NCI-H1048 (cell line): ENCODE measurements at places on chromosomes 16 and 17.

GRCh38 chr17:77392376-77393273 lies 251.9 kb downstream of the SEC14L1 start:
- no peak for DNase-seq

DNA sequence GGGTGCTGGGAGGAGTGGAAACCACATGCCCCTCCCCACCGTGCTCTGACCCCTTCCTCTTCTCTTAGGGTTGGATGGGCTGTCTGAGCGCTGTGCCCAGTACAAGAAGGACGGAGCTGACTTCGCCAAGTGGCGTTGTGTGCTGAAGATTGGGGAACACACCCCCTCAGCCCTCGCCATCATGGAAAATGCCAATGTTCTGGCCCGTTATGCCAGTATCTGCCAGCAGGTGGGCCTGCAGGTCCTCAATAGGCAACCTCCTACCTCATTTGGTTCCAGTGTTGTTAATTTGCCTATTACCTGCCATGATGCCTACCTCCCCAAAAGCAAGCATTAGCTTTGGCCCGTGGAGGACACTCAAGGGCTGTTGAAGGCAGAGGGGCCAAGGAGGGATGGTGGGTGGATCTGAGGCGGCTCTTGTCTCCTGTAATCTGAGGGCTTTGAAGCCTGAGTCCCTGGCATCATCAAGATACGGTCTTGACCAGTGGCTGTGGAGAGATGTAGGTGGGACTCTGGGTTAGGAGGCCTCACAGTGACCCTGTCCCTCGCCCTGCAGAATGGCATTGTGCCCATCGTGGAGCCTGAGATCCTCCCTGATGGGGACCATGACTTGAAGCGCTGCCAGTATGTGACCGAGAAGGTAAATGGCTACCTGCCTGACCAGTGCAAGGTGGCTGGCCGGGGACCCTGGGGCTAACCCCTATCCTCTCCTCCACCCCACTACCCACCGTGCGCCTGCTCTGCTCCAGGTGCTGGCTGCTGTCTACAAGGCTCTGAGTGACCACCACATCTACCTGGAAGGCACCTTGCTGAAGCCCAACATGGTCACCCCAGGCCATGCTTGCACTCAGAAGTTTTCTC lies 3.4 kb downstream of the ALDOA start:
- no peak for DNase-seq

GRCh38 chr16:66391726-66392670 lies 25.5 kb downstream of the CDH5 start:
- DNase-seq = no peak

DNA sequence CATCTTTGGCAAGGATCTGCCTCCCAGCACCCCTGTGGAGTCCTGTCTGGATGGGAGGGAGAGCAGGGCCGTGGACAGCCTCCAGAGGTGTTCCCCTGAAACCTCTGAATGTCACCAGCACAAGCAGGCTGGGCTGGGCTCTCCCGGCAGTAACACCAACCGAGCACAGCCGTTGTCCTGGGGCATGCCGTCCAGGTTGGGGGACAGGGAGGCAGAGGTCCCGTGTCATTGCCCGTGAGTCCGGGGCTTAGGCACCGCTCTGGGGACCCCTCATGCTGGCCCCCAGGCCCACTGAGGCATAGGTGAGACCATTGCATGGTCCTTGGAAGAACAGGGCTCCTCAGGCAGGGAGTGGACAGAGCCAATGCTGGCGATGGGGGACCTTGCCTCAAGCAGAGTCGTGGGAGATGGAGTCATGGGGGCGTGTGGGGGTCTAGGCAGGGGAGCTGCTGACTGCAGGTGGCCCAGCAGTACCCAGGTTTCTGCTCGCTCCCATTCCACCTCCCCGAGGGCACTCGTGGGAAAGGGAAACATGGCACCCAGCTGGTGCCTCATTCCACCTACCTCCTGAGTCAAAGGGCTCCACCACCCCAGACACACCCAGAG lies 17.5 kb downstream of the ENDOV start:
- DNase-seq = no peak
